ENCODE measurements at places on chromosomes 13 and 19. TPM values are rescaled to one million over a fixed set of nuclear protein-coding genes. Genes with fewer than 3 reads are reported as not detected.

- no peaks in the 10 kb centered on the region for H3K27me3 ChIP-seq
- DNase-seq, result no peak
- no peak overlapping the region for H3K27ac ChIP-seq
- no peaks in the 10 kb centered on the region for H3K36me3 ChIP-seq
- no peaks in the 10 kb centered on the region for H3K4me1 ChIP-seq
Observed at GRCh38 chr13:80844164-80844563, 503.2 kb upstream of the SPRY2 start.

C5AR1 gene
- 0.44 TPM for total RNA-seq

OR7A10 gene
- not detected for total RNA-seq

CYP2A7 gene
- not detected for total RNA-seq

DNA sequence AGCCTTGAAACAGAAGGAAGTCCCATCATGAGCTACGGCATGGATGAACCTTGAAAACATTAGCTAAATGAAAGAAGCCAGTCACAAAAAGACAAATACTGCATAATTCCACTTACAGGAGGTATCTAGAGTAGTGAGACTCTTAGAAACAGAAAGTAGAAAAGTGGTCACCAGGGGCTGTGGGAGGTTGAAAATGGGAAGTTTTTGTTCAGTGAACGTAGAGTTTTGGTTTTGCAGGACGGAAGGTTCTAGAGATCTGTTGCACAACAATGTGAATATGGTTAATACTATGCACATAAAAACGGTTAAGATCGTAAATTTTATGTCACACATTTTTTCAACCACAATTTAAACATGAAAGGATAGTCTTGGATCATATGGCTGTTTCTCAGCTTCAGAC lies 11.9 kb upstream of the SLC10A2 start:
- no peak for DNase-seq
- no peaks in the 10 kb centered on the region for H3K4me1 ChIP-seq
- no peak overlapping the region for H3K27ac ChIP-seq
- no peaks in the 10 kb centered on the region for H3K27me3 ChIP-seq

PLIN5 gene
- total RNA-seq, result 4.8 TPM

DNA sequence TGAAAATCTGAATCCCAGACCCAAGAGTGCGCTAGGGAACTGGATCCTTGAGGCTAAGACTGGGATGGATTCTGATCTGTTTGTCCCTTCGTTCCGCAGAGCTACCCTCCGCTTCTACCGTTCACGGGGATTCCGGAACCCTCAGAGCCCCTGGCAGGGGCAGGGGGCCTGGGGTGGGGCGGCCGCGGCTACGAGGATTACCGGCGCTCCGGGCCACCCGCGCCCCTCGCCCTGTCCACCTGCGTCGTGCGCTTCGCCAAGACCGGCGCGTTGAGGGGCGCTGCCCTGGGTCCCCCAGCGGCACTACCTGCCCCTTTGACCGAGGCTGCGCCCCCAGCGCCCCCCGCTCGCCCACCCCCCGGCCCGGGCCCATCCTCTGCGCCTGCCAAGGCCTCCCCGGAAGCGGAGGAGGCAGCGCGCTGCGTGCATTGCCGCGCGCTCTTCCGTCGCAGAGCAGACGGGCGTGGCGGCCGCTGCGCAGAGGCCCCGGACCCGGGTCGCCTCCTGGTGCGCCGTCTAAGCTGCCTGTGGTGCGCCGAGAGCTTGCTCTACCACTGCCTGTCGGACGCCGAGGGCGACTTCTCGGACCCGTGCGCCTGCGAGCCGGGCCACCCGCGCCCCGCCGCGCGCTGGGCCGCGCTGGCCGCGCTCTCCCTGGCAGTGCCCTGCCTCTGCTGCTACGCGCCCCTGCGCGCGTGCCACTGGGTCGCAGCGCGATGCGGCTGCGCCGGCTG lies 7.1 kb downstream of the SPRED3 start:
- peaks cover 24% of the 10 kb centered on the region for H3K4me1 ChIP-seq
- DNase-seq, result no peak
- no peak overlapping the region for H3K4me3 ChIP-seq
- no peak overlapping the region for H3K27ac ChIP-seq
- H3K36me3 ChIP-seq, result peaks cover 24% of the 10 kb centered on the region
- H3K27me3 ChIP-seq, result peaks cover 11% of the 10 kb centered on the region

- peaks cover 7% of the 10 kb centered on the region for H3K36me3 ChIP-seq
- peak; percentile 33 for DNase-seq
- peaks cover 7% of the 10 kb centered on the region for H3K27me3 ChIP-seq
- H3K4me1 ChIP-seq, result peaks cover 20% of the 10 kb centered on the region
Observed at GRCh38 chr13:20702915-20703779, at the start of gene IL17D. Gene IL17D (plus strand): TSS chr13:20703699. CDS start chr13:20704002, 303 bp downstream.

- no peak for DNase-seq
- H3K27me3 ChIP-seq, result no peaks in the 10 kb centered on the region
- H3K4me3 ChIP-seq, result no peak overlapping the region
- no peak overlapping the region for H3K27ac ChIP-seq
- H3K4me1 ChIP-seq, result no peaks in the 10 kb centered on the region
Observed at GRCh38 chr13:46274094-46274698, 62.5 kb downstream of the LRRC63 start.

HRC gene
- total RNA-seq, result 0.84 TPM

IQCN gene
- total RNA-seq, result 2.2 TPM

ANGPTL8 gene
- not detected for total RNA-seq

DNA sequence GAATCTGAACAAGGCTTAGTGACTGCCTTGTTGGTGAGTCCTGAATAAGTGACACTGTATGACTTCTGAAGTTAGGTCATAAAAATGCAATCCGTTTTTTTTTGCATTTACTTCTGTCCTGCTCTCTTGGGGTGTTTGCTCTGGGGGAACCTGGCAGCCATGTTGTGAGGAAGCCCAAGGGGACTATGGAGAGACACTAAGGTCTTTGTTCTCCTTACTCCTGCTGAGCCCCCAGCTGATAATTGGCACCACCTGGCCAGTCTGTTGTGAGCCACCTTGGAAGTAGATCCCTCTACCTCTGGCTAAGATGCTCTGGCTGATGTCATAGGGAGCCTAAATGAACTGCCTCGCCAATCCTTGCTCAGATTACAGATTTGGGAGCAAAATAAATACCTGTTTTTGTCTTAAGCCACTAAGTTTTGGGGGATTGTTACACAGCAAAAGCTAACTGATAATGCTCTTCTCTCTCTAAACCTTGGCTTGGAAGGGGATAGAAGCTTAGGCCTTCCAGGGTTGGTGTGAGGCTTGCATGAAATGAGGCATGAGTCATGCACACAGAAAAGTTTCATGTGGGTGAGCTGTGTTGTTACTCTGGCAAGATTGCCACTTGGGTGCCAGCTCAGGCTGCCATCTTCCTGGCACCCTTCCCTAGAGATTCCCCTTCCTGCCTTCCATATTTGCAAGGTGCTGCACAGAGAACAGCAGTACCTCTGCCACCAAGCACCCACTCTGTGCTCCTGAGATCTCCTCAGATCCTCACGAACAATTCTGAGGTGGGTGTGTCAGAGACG lies 10.1 kb downstream of the TUBB4A start:
- H3K4me1 ChIP-seq, result peaks cover 9% of the 10 kb centered on the region
- no peak overlapping the region for H3K4me3 ChIP-seq
- DNase-seq, result no peak
- H3K36me3 ChIP-seq, result peaks cover 5% of the 10 kb centered on the region
- H3K27ac ChIP-seq, result no peak overlapping the region
- peaks cover 3% of the 10 kb centered on the region for H3K27me3 ChIP-seq
